ENCODE measurements at places on chromosomes 2 and 18. TPM values are rescaled to one million over a fixed set of nuclear protein-coding genes. Genes with fewer than 3 reads are reported as not detected.

The CEBPZ gene
- polyA plus RNA-seq: 68.9 TPM

The DCDC2C gene
- not detected for polyA plus RNA-seq

The NETO1 gene
- not detected for polyA plus RNA-seq

The OBSL1 gene
- 10.3 TPM for polyA plus RNA-seq

DNA sequence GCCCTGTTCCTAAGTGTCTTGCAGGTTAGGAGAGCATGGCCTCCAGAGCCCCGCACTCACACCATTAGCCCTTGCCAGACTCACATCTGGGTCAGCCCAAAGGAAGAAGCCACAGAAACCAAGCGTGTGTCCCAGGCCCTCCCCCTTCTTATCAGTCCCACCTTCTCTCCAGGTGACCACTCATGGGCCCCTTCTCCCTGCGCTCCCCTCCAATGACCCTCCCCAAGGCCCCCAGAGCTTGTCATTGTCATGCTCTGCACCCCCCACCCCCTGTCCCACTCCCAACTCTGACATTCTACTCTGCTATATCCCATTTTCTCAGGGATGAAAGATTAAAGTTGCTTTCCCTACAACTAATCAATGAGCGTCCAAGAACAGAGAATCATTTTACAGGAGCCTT is 30.1 kb downstream of the CAPN14 start:
- no peak for DNase-seq

- DNase-seq: no peak
Measured at GRCh38 chr2:199468561-199469513, 11.1 kb upstream of the SATB2 start.

DNA sequence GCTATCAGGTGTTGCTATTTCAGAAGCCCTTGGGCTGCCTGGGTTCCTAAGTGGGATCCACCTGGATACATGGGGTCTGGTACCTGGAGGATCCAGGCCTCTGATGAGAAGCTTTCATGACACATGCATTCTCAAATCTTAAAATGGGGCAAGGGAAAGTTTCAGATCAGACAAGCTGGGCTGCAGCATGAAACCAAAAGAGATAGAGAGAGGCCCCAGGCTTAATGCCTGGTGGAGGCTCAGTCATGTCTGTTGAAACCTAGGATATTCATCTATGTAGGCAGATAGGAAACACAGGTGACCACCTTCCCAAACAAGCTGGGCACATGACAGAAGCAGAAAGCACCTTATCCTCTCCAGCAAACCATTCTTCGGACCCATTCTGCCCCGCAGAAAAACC is 18.8 kb upstream of the PLB1 start:
- DNase-seq: no peak

- no peak for DNase-seq
Measured at GRCh38 chr2:23388294-23388693, 3.3 kb downstream of the KLHL29 start.

- DNase-seq: no peak
Measured at GRCh38 chr18:13451661-13452387, 233.3 kb downstream of the LDLRAD4 start.
